ENCODE measurements at places on chromosomes 13 and 19.

GRCh38 chr13:107211073-107211472 lies 643.1 kb upstream of the ARGLU1 start:
- DNase-seq: peak; percentile 94

DNA sequence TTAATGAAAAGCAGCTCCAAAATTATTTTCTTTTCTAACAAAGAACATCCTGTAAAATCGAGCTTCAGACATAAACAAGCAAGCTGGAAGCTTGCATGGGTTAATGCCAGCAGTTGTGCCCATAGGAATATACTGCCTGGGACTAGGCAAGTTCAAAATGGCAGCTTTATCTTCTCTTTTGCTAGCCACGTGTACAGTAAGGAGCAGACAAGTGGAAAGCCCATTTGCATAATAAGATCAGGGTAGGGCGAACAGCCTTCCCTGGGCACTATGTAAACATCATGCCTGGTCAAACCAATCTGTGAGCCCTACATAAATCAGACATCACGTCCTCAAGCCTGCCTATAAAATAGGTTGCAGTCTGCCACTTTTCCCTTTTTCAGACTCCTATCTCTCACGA lies 489.7 kb downstream of the RFC3 start:
- no peak for DNase-seq

- no peak for DNase-seq
These were observed 19.5 kb downstream of the RASA3 start for GRCh38 chr13:114112826-114113322.

GRCh38 chr13:106814463-106814862 lies 246.5 kb upstream of the ARGLU1 start:
- DNase-seq: no peak

GRCh38 chr19:16441661-16442162 lies 30.1 kb downstream of the EPS15L1 start:
- DNase-seq: peak; percentile 48

GRCh38 chr13:47621931-47622330 lies 379.1 kb downstream of the SUCLA2 start:
- DNase-seq: no peak

DNA sequence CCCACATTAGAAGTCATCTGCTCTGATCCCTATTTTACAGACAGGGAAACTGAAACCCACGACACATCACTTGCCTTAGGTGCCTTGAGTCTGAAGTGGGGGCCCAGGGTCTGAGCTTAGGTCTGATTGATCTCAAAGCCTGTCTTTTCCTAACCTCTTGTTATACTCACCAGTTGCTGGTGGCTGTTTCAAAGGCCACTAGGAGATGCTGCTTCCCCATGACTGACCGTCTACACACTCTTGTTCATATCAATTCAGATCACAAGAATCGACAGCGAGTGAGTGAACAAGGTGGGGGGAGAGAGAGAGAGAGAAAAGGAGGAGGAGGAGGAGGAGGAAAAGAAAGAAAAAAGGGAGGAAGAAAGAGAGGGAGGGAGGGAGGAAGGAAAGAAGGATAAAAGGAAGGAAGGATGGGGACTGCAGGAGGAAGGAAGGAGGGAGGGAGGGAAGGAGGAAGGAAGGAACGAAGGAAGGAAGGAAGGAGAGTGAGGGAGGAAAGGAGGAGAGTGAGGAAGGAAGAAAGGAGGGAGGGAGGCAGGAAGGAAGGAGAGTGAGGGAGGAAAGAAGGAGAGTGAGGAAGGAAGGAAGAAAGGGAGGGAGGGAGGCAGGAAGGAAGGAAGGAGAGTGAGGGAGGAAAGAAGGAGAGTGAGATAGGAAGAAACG lies 3.3 kb downstream of the OR10H1 start:
- no peak for DNase-seq

- no peak for DNase-seq
These were observed 10.1 kb downstream of the TMEM143 start for GRCh38 chr19:48353677-48354076.

DNA sequence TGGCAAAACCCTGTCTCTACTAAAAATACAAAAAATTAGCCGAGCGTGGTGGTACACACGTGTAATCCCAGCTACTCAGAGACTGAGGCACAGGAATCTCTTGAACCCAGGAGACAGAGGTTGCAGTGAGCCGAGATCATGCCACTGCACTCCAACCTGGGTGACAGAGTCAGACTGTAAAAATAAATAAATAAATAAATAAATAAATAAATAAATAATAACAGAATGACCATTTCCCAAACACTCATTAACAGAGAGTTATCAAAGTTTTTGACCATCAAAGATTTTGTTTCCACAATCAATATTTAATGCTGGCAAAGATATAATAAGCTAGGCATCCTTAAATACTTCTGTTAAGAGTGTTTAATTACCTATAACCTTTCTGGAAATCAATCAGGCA lies 299.4 kb downstream of the KCTD12 start:
- DNase-seq: no peak

DNA sequence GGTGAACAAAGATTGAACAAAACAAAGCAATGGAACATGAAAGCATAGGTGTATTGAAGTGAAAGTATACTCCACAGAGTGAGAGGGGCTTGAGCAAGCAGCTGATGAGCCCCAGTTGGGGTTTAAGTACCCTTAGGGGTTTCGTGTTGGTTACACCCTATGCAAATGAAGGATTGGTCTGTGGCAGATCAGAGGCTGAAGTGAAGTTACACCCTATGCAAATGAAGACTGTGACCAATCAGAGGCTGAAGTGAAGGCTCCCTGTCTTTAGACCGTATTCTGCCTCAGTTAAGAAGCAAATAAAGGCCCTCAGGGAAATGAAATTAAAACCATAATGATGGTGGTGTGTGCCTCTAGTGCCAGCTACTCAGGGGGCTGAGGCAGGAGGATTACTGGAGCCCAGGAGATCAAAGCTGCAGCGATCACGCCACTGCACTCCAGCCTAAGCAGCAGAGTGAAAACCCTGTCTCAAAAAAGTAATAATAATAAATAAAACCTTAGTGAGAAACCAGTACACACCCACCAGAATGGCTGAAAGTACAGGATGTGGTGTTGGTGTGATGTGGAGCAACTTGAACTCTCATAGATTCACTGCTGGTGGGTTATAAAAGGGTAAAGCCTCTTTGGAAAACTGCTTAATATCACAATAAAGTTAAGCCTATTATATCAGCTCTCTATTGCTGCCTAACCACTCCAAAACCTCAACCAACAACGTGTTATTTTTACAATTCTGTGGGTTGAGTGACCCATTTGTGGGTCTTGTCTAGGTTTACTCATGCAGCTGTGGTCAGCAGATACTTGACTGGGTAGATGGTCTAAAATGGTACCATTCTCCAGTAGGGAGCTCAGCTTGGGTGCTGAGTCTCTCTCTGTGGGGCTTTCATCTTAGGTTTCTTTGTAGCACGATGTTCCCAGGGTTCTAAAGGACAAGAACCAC lies 12.8 kb upstream of the UPF3A start:
- DNase-seq: no peak

GRCh38 chr13:42211704-42212464 lies 60.1 kb upstream of the AKAP11 start:
- DNase-seq: no peak

DNA sequence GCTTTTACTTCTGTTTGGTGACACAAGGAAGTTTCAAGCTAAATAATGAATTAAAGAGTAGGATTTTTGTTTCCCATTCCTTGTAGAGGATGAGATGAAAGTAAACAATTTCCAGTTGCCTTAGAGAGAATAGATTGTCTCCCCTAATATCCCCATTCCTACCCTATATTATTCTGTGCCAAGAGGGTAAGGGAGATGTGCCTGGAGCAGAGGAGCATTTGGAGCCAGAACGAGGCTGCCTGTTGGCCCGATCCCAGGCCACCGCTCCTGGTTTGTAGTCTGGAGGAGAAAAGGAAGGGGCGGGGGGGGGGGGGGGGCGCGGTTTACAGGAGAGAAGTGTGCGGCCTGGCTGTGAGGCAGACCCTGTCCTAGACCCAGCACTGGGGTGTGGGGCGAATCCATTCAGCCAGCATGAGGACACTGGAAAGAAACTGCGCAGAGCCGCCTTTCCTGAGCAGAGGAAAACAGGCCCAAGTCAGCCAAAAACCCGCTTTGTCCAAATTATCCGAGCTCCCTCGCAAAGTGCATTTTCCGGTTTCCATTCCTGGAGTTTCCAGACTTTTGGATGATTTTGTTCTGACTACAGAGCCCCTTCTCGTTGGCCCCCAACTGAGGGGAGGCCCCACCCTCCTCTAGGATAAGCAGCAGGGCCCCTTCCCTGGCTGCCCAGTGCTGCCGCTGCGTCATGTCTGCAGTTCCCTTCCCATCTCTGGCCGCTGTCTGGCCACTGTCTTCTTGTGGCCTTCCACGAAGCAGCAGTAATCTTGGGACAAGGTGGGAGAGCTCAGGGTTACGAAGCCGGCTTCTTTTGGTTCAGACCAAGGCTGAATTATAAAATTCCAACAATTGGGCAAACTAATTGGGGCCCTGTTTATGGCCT lies 23.0 kb downstream of the NFIX start:
- DNase-seq: no peak

- no peak for DNase-seq
These were observed 25.2 kb downstream of the KCTD15 start for GRCh38 chr19:33821871-33822270.

DNA sequence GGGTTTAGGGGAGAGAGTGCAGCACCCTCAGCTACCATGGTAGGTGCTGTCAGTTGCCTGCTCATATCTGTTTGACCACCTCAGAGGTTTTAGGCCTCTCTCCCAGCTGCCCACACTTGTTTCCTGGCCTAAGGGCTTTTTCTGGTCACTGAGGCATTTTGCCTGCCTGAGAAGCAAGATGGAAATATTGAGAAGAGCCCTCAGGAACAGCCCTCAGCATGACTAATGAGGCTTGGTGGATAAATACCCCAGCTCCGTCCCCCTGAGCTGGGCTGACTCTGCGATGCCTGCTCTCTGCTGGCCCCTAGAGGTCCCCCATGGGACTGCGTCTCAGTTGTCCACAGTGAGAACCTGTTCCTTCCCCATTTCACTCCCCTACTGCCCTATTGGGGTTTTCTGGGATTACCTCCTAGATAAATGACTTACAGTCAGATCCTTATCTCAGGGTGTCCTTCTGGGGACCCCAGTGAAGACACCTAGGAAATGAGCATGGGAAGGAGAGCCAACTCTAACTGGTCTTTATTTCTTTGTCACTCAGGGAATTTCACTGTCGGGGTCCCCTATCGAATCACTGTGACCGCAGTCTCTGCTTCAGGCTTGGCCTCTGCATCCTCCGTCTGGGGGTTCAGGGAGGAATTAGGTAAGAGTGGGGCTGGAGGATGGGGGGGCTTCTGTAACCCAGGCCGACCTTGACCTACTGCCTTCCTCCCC lies 13.3 kb downstream of the PALM3 start:
- DNase-seq: peak; percentile 62

DNA sequence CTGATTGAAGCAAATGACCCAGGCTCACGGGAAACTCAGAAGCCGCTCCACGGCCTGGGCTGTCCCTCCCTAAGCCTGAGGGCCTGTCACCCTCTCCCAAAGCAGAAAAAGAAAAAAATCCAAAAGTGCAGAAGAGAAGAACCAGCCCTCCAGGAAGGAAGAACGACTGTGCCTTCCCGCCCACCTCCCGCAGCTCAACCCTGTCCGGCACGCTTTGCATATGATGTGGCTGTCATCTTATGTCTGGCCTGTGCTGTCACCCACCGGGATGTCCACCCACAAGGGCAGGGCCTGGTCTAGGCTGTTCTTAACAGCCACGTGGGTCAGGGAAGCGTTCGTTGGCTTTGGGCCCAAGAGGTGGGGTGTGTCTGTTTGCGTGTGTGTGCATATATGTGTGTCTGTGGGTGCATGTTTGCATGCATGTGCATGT lies 13.7 kb downstream of the ZBTB7A start:
- no peak for DNase-seq

DNA sequence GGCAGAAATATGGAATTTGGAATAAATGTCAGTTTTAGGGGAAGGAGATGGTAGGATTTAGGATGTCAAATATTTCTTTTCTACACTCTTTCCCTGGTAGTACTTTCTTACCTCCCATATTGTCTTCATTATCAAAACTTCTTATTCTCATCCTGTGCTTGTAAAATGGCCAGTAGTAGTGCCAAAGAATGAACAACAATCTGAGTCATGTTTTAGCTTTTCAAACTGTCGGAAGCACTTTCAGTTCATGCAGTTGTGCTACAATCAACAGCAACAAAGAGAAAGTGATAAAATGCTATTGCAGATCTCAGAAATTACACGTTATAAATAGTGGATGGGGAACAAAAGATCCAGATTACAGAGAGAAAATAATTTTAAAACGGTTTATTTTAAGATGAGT lies 193.7 kb upstream of the RXFP2 start:
- no peak for DNase-seq

GRCh38 chr19:47348819-47349795 lies at the start of gene DHX34:
Gene DHX34 (plus strand): TSS chr19:47349315. CDS start chr19:47353031, 3,716 bp downstream.
- DNase-seq: peak; percentile 99

- no peak for DNase-seq
These were observed 2.3 kb downstream of the KCNN1 start for GRCh38 chr19:17969096-17969792.

DNA sequence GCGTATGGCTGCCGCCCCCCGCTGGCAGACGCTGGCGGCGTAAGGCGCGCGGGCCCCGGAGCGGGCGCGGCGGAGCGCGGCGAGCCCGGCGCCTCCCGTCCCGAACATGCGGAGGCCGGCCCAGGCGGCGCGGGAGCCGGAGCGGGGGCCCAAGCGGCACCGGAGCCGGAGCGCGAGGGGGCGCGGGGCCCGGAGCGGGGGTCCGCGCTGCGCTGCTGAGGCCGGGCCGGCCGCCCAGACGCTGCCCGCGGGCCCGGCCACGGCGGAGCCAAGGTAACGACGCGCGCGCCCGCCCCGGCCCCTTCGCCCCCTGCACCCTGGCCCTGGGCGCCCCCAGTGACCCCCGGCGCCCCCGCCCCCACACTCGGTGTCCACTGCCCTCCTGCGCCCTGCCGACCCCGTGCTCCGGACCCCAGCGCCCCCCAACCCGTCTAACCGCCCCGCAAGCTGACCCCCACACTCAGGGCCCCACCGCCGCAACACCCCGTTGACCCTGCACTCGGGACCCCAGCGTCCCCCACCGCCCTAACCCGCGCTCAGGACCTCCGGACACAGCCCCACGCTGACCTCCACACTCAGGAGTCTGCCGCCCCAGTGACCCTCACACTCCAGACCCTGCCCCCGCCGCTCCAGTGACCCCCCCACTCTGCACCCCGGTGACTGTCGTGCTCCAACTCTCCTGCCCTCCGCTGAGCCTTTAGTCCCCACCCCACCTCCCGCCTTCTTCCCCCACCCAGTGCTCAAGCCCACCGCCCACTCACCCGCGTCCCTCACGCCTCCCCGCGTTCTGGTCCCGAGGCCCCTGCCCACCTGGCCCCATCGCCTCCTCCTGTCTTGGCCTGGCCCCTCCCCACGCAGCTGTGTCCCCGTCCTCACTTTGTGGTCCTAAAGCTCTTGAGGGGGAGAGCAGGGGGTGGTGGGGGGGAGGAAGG lies at the start of gene CSNK1G2:
CSNK1G2 (plus strand) TSS at position 27 of the 932 bp plus-strand sequence. CDS start 28,601 bp downstream, outside the sequence.
- DNase-seq: no peak

DNA sequence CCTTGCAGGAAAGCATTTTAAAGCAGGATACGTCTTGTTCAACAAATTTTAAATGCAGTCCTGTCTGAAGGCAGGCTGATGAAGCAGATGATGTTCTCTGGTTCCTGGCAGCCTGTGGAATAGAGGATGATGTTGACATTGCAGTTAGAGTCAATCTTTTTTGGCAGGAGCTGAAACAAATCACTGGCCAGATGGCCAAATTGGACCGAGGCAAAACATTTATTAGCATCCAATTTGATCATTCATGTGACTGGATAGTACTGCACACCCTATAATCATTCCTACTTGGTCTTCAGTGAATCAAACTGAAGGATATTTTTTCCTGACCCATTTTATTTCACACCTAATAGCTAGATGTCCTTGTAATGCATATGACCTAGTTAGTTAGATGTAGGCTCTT lies 172.2 kb upstream of the SLC10A2 start:
- no peak for DNase-seq

GRCh38 chr19:3496392-3497273 lies 3.8 kb downstream of the DOHH start:
- no peak for DNase-seq

- DNase-seq: peak; percentile 30
These were observed 18.9 kb downstream of the ZNF563 start for GRCh38 chr19:12314553-12314952.
